ENCODE measurements at places on chromosomes 2 and 18.

DNA sequence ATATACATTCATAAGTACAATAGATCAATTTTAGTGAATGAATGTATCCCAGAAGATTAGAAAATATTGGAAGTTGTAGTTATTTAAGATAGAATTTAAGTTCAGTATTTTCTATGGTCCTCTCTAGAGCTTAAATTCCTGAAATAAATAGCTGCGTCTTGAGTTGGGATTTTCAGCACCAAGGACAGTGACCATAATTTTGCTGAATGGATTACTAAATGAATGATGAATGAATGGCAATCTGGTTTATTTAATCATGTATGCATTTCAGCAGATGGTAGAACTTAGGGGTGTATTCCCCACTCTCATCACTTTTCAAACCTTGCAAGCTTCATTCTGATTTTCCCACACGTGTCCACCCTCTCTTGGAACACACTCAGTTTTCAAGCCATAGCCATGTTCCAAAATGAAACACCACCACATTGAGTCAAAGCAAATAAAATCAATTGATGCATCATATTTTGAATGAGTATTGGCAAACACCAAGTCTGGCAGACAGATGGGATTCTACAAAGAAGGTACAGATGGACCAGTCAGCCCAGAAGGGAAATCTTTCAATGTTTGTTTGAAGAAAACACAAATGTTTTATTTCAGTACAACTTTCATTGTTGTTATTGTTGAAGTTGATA is 362.2 kb upstream of the NXPH2 start:
- DNase-seq, result peak; percentile 30

DNA sequence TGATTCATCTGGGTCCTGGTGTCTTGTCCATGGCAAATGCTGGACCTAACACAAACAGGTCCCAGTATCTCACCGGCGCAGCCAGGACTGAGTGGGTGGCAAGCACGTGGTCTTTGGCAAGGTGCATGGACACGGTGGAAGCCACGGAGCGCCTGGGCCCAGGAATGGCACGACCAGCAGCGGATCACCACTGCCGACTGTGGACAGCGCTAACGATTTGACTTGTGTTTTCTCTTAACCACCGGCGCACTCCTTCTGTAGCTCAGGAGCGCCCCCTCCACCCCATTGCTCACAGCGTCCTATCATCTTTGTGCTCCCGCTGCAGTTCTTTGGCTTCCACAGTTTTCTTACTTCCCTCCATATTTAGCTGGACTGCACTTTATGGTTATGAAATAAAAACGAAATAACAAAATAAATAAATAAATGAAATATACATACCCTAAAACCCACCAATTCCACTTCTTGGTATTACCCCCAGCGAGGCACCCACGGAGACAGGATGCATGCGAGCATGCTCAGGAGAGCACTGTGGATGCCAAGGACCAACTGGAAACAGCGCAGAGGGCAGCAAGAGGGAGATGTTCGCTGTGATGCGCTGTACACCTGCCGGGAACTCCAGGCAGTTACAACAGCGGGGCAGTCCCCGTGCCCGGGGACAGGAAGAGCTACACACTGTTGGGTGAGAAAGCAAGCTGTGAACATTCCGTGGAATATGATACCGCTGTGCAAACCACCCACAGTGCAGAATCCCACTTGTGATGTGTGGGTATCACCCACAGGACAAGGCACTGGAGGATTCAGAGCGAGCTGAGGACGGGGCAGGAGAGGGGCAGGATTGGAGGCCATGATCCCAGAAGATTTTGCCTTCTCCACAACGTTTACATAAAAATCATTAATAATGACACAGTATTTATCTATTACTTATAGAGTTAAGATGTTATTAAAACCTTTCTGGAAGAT is 7.0 kb upstream of the CIDEA start:
- DNase-seq, result no peak

- DNase-seq, result no peak
These were observed 126.1 kb upstream of the PXDN start for GRCh38 chr2:1870431-1870830.

- no peak for DNase-seq
These were observed 21.7 kb downstream of the BIN1 start for GRCh38 chr2:127085317-127085681.

DNA sequence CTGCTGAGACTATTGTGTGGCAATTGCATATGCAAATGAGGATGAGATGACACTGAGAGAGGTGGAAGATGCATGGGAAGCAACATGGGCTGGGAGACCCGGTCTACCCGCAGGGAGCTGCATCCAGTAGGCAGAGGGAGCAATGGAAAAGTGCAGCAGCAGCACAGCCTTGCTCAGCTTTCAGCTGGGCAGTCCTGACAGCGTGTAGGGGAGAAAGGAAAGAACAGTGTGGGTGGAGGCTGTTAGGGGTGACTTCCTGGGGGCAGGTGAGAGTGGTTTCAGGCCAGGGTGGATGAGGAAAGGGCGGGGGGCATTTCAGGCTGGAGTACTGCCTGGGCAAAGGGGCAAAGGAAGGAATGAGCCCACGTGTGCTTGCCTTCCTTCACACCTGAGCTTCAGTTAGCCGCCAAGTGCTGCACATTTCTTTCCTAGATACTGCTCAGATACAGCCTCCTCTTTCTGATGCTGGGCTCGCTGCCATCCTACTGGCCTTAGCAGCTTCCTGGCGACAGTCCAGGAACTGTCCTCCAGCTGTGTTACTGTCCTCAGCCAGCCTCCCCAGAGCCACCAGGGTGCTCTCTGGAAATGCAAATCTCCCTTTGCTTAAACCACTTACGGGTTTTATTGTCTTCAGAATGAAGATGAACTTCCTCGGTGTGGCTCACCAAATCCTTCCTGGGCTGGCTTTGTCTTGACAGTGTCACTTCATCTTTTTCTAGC is 276.3 kb downstream of the TSN start:
- no peak for DNase-seq

DNA sequence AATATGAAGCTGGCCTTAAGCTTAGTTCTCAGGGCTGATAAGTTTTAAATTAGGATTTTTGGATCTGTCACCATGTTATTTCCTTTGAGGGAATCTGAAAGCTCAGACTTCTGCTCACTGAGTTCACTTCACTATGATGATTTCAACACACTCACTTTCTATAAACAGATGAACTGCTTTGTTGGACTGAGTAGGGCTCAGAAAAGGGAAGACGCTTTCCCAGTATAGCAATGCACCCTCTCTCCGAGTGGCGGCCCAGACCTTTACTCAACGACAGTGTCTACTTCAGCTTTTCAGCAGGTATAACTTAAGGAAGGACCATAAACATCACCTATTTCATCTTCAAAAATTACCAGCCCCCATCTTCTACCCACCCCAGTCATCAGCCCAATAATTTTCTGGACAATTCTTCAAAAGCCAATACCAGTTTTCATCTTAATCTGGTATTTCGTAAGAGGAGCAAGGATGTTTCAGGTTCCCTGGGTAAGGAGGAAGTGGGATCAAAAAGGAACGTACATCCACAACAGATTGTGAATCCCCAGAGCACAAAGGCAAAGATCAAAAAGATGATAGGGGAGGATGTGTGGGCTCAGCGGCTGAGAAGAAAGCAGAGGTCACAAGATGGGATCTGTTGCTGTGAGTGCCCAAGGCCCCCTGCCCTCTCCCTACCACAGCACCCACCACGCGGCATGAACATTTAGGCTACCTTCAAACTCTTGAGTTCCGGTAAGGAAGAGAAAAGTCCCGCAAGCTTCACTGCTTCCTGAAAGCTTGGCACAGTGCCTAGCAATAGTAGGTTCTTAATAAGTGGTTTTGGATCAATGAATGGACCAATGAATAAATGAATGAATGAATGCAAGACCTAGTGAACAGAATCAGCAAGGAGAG is 41.9 kb downstream of the LPIN2 start:
- DNase-seq, result no peak

- DNase-seq, result no peak
These were observed 178.0 kb downstream of the BABAM2 start for GRCh38 chr2:28068527-28068926.

DNA sequence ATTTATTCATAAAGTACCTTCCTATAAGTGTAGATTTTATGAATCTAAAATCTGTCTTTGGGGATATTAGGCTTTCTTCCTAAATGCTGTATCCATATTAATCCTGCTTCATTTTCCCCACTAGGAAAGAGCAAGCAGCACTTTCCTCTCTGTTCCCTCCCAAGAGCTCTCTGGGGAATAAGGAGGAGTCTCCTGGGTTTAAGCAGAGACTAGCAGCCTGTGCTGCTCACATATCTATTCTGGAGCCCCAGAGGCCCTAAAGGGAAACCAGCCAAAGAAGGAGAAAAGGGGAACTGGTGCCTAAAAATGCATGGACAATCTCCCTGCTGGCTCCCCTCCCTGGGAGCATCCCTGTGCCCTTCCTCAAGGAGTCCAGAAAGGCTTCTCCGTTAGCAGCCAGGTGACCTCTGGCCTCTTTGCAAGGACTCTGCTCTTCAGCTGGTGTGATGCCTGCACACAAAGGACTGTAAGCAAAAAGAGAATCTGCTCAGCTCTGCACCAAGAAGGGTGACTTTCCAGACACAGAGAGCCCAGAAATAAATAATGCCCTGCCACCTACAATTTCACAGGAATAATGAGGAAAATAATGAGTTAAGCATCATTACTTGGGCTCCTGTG is 270.6 kb downstream of the SS18 start:
- no peak for DNase-seq

DNA sequence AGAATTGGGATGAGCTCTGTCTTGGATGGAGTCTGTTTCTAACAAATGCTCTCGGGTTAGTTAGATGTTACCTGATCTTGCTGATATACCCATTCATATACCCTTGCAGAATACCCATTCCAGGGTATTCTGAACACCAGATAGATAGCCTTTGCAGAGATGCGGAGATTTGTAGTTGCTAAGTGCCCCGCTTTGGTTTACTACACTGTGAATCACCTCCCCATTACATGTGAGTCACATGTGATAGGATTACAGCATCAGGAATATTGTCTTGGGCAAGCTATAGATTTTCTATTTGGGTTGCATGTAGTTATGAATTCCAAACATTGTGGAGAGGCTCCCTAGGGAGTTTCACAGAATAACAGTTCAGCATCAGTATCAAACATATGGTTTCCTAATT is 3.8 kb downstream of the VSNL1 start:
- no peak for DNase-seq

- no peak for DNase-seq
These were observed 846.9 kb upstream of the ACVR2A start for GRCh38 chr2:146997945-146998344.

GRCh38 chr2:95346231-95346737 is 49.1 kb downstream of the KCNIP3 start:
- DNase-seq, result peak; percentile 94

DNA sequence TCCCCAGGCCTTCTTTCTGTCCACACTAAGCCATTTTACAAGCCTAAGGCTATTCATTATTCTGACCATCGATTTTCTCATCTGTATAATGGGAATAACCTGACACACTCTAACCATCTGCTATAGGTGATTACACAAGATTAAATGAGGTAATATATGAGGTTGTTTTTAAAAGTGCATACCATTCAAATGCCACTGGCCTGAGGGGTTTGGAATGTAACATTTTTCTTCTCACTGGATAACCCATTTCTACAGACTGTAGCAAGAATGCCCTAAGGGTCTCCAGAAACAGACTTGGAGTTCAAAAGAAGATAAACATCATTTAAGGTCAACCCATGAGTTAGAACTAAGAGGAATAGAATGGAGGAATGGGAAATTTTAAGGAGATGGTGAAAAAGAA is 111.7 kb upstream of the SETBP1 start:
- no peak for DNase-seq

- DNase-seq, result no peak
These were observed 322.2 kb upstream of the HS6ST1 start for GRCh38 chr2:128640845-128641360.

- no peak for DNase-seq
These were observed 26.3 kb downstream of the ANXA4 start for GRCh38 chr2:69768235-69768634.

DNA sequence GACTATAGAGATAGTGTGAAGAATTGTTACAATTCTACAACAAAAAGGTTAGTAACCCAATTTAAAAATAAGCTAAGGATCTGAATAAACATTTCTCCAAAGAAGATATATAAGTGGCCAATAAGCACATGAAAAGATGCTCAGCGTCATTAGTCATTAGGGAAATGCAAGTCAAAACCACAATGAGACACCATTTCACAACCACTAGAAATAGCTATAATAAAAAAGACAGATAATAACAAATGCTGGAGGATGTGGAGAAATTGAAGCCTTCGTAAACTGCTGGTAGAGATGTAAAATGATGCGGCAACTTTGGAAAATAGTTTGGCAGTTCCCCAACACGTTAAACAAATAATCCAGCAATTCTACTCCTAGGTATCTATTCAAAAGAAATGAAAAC is 366.5 kb upstream of the POU3F3 start:
- no peak for DNase-seq

GRCh38 chr2:230865307-230865765 is 594 bp downstream of the ITM2C start:
- DNase-seq, result peak; percentile 40

- DNase-seq, result no peak
These were observed 737.6 kb downstream of the LRP1B start for GRCh38 chr2:141393214-141393545.

Measured in urothelium cell line (cell line).